Stimulated activated naive CD4-positive, alpha-beta T cell (primary cell): ENCODE measurements at places on chromosomes 1 and 21.

DNA sequence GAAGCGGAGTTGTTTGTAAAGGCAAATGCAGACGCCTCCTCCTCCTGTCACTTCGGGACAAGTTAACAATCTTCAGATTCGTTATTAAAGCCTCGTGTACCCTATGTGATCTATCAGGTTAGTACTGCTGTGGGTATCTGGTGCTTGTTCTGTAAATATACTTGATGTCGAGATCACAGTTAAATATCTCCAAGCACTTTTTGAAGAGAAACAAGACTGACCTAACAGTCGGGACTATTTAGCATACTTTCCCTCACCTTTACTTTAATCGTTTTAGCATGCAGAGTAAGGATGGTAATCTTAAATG lies 710 bp downstream of the KLHL20 start:
- DNase-seq, result no peak

DNA sequence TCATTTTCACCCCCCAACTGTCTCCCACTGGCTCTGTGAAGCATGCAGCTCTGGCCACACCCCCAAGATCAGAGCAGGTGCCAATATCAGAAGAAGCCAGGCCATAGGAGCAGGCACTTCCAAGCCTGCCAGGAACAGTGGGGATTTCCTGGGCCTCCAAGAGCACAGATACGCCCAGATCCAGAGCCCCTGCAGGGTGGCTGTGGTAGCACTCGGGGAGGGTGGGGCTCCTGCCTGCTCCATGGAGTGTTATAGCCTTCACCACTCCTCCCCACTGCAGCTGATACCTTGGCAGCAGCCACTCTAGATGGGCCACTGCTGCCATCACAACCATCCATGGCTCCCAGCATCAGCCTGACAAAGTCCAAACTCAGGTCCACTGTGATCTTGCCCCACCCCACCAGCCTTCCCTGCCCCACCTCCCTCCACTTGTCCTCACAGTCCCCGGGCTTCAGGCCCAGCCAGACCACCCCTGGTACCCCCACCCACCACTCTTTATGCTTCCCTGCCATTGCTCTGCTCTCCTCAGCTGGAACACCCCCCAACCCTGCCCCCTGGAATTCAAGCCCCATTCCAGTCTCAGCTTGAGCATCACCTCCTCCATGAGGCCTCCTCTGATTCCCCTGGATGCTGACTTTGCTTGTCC lies 448.3 kb downstream of the MATN1 start:
- no peak for DNase-seq

DNA sequence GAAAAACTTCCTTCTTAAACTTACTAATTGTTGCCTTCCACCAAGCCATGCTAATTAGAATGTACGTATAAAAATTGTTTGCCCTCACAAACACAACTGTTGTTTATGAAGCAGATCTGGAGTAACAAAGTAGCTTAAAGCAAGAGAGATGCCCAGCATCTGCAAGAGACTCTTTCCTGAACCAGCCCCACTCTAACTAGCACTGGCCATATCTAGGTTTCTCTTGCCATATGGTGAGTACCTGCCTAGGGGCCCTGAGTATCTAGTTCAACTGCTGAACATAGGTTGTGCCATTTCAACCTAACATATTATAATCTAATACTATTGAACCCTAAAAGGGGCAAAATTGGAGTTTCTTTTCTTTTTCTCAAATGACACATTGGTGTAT lies 883.4 kb upstream of the B3GALT2 start:
- DNase-seq, result no peak

- DNase-seq, result no peak
Observed at GRCh38 chr21:31556662-31557061, 102.8 kb upstream of the SOD1 start.

GRCh38 chr1:225471109-225471452 lies 43.2 kb upstream of the LBR start:
- DNase-seq, result no peak

DNA sequence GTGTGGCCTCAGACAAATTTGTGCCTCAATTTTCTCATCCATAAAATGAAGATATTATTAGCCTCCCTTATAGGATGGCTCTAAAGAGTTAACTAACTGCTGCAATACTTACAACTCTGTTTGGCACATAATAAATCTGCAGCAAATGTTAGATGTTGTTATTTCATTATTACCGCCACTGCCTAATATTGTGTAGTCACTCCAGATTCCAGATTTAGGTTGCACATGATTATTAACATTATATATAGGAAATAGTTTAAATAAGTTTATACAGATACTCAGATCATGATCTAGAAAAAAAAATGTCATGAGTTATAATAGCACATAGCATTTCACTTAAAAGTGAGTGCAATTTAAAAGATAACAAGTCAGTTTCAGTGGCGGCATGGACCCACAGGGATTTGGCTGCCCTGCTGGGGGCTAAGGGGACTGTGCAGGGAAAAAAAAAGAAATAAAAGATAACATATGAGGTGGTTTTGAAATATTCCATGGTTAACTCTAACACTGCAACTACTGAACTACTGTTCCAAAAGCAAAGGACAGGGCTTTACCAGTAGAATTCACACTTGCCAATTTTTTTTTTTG lies 170.4 kb downstream of the TGFBR3 start:
- no peak for DNase-seq

DNA sequence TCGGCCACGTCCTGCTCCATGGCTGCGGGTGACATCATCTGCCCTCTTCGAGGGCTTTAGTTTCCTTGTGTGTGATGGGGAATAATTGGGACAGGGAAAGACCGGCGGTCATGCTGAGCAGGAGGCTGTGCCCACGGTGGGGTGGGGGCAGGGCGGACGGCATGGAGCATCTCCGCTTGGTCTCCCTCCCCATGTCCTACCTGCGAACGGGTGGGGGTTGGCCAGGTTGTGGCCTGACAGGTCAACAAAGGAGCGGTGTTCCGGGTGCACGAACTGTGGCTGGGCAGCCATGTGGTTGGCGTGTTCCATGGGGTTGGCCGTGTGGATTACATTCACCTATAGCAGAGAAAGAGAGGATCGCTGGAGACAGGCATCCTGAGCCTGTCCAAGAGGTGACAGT lies 80.0 kb downstream of the PIK3CD start:
- DNase-seq, result no peak

DNA sequence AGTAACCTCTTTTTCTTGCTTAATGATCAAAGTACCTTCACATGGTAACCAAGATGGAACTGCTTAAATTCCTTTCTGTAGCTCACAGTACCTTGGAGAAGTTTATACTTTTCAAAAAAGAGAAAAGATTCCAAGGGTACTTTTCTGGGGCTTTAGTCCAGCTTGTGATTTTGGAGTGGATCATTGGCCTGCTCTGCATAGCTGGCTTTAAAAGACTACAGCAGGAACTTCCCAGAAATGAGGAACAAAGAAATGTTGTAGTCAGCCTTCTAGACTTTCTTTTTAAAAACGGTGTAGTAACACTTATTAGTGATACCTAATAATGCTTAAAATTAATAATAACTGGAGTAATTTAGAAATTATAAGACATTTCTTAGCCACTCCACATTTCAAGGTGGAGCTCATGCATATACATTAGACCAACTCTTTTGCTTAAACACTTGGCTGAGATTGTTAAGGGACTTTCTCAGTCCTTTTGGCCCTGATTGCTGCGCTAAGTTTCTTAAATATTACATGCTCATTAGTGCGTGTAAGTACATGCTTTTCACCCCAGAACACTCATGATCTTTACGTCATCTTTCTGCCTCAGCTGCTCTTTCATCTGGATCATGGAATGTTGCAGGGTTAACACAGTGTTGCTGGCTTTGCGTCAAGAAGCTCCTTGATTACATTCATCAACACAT lies 57.3 kb downstream of the SDCCAG8 start:
- DNase-seq, result no peak

- DNase-seq, result no peak
Observed at GRCh38 chr1:233368789-233369130, 41.2 kb downstream of the MAP3K21 start.

DNA sequence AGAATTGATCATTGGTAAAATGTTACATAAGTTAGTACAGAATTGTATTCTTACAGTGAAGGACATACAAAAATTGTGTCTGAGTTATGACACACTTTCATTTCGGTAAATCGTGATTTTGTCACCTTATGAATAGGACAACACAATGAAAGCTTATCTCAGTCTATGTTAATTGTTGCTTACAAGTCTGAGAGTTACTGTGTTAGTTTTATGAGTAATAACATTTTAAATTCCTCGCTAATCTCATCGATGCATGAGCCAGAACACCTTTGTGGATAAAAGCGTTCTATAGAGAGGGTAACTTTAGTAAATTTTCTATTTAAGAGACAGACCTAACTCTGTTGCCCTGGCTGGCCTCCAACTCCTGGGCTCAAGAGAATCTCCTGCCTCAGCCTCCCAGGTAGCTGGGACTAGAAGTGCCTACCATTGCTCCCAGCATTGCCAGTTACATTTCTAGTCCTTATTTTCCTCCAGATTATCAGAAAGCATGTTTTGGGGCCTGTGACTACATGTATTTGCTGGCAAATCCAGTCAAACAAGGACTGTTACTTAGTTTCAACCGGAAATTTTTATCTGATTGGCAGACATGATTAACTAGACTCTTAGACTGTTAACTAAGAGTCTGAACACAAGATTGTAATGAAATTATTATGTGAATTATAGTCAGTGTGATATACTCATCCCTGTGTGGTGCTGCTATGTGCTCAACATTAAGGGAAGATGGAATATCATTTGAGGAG lies 3.0 kb downstream of the PRRC2C start:
- no peak for DNase-seq

GRCh38 chr1:23403735-23404486 lies 20.6 kb downstream of the TCEA3 start:
- peak; percentile 74 for DNase-seq

DNA sequence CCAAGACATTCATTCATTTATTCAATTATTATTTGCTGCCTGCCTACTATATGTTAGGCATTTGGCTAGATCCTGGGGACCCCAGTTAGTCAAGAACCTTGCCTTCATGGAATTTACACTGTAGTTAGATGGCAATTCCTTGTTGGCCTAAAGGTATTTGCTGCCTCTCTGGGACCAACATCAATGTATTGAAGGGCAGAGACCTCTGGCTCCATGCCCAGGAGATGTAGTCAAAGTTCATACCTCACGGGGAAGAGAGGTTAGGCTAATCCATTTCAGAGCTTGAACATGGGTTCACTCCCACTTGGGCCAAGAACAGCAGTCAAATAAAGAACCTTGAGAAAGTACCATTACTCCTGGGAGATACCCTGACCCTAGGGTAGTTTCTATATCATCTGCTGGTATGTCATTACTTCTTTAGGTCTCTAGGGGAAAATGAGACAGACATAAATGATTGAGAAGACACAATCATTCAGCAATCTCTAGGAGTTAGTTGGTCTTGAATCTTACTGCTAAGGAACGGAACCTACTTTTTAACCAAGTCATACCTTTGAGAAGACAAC lies 32.0 kb downstream of the SORT1 start:
- DNase-seq, result no peak

DNA sequence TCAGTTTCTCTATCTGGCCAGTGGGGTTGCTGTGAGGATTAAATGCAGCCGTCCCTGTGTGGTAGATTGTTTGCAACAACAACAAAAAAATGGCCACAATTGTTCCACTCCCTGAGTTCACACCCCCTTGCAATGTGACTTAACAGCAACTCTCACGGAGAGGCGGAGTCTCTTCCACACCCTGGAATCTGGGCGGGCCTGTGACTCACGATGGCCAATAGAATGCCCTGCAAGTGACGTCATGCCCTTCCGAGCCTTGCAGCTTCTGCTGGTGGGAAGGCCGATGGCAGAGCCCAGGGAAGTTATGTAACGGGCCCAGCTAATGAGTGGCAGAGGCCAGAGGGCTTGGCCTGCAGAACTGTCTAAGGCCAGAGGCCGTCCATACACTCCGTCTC lies 87.9 kb downstream of the RIPK4 start:
- DNase-seq, result no peak

DNA sequence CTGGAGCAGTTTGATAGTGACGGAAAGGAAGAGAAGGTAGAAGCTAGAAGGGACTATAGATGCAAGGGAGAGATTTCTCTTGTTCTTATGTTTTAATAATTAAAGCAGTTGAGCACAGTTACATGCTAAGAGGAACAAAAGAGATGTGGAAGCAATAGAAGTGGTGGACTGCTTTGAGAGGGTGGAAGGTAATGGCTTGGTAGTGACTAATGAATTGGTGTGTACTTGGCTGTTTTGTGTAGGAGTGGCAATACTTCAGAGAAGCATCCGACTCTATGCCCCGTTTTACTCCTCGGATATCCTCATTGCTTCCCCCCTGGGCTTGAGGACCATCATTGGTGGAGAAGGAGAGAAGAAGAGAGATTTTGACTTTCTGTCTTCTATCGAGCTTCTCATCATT lies 12.8 kb downstream of the UTP25 start:
- DNase-seq, result no peak

GRCh38 chr1:154733621-154734020 lies 125.6 kb upstream of the ADAR start:
- DNase-seq, result no peak

DNA sequence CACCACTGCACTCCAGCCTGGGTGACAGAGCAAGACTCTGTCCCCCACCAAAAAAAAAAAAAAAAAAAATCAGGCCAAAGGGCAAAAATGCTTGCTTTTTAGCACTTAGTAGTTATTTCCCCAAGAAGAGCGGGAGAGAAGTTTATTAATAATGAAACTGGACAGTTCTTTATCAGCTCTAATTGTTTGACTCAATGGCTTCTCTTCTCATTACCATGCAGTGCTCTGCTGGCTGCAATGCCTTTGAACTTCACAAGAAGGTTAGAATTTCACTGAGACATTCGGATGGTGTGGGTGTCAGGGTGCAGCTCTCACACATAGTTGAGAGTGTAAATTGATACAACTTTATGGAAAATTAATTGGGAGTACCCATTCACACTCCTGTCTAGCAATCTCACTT lies 63.7 kb downstream of the EDARADD start:
- DNase-seq, result no peak

GRCh38 chr1:32592943-32593342 lies 53.7 kb downstream of the ZBTB8A start:
- DNase-seq, result no peak

- no peak for DNase-seq
Observed at GRCh38 chr1:59355361-59355760, 58.5 kb downstream of the FGGY start.

DNA sequence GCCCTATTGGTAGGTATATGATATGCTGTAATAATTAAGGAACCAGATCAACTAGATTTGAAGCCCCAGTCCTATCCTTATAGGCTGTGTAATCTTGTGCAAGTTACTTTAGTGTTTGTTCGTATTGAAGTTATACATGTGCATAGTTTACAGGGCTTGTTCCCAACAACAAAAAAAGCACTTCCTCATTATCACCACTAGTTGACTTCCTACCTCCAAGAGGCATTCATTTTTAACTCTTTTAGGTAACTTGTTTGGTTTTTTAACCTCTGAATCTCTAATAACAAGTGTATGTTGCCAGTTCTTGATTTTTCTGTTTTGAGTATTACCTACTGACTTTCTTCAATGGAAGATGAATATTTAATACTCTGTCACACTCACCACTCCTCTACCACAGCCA lies 71.9 kb downstream of the ST3GAL3 start:
- no peak for DNase-seq

- DNase-seq, result no peak
Observed at GRCh38 chr21:36706482-36706852, 7.6 kb downstream of the SIM2 start.

- no peak for DNase-seq
Observed at GRCh38 chr1:172936088-172936645, 114.6 kb downstream of the TNFSF18 start.

- peak; percentile 26 for DNase-seq
Observed at GRCh38 chr1:228378090-228378872, 28.4 kb downstream of the TRIM11 start.
